ENCODE measurements at places on chromosomes 11 and 22. TPM values are rescaled to one million over a fixed set of nuclear protein-coding genes. Genes with fewer than 3 reads are reported as not detected.

DNA sequence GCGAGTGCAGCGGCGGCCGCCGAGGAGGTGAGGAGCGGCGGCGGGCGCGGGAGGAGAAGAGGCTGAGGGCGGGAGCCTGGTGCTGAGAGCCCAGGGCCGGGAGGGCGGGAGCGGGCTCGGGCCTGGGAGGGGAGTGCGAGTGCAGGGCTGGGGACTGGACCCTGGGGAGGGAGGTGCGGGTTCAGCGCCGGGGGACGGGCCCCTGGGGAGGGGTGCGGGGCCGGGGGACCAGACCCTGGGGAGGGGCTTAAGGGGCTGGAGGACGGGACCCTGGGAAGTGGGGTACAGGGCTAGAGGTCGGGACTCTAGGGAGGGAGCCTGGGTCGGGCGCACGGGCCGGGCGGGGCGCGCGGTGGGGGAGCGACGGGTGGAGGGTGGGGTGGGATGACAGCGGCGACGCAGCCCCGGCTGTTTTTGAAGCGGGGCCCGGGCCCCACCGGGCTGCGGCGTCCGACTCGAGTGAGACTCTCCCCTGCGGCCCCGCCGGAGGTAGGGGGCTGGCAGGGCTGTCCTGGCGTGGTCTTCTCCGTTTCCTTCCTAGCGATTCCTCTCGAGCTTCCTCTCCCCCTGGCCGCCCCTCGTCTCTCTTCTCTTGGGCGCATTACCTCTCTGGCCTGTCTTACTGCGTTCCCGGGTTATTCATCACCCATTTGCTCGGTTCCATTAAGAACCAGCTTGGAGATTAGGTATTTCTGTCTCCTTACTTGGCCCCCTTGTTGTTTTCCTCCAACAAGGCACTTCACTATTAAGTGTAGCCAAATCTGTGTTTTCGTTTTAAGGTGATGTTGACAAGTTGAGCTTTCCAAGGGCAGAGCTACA is 754 bp downstream of the NUP50 start:
- no peak for DNase-seq

GRCh38 chr22:38222797-38223119 is 21.0 kb downstream of the MAFF start:
- no peak for DNase-seq

- DNase-seq: no peak
Observed at GRCh38 chr11:128947773-128948172, 5.1 kb upstream of the TP53AIP1 start.

- no peak for DNase-seq
Observed at GRCh38 chr11:76216536-76217325, 10.4 kb upstream of the WNT11 start.

- DNase-seq: no peak
Observed at GRCh38 chr11:87007963-87008362, 29.8 kb upstream of the TMEM135 start.

GRCh38 chr11:9774109-9774508 is 110.2 kb downstream of the SWAP70 start:
- no peak for DNase-seq

DNA sequence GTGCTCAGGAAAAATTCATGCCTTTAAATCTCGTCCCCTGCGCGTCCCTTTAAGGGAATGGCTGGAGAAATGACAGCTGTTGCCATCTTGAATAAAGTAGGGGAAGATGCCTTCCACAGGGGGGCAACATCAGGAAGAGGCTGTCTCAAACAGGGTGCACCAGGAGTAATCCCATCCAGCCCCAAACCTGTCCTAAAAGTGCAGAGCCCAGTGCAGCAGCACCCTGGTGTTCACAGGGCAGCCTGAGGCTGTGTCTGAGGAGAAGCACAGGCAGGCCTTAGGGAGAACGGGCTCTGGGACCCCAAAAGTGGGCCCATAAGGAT is 10.8 kb upstream of the C11orf96 start:
- DNase-seq: no peak

DNA sequence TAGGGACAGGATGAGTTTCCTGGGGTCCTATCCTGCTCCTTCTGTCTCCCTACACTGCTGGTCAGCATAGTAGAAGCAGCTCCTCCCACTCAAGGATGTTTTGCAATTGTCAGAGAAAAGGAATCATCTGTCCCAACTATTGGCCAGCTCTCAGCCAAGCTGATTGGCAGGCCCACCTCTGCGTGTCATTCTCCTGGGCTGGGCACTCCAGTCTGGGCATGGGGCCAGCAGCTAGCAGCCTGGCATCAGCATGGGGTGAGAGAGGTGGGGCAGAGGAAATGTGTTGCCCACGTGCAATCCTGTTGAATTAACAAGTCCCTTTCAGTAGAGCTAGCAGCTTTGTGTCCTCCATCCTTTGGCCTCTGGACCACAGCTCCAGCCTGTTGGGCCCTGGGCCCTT is 14.1 kb downstream of the ANKK1 start:
- no peak for DNase-seq

- DNase-seq: no peak
Observed at GRCh38 chr11:119434591-119435330, 11.8 kb upstream of the THY1 start.

DNA sequence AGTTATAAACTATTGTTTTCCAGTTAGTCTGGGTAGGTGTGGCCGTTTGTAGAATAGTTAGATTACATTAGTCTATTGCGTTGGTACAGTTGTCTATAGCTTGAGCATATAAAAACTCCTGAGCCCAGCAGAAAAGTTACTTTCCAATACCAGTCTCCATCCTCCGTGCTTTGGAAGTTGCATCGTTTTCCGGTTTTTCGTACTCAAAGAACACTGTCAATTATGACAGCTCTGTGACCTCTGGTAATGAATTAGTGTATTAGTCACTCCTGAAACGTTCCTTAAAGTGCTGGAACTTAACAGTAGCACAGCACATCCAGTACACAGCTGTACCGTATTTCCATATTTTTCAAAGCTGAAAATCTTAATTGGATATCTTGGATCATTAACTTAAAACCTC is 808 bp upstream of the MSANTD2 start:
- no peak for DNase-seq

DNA sequence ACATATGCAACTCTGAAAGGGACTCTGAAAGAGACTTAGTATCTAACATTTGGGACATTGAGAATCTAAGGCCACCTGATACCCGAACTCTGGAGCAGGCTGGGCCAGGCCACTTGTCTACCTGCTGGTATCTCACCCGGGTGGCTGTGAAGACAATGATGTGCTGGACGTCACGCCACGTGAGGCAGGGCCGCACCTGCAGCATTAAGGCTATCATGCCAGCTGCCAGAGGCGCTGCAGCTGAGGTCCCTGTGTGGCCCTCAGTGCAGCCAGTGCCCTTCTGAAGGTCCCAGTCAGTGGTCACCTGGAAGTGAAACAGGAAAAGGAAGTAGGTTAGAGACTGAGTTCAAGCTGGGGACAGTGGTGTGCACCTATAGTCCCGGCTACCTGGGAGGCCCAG is 12.4 kb downstream of the PCSK7 start:
- no peak for DNase-seq

PAMR1 gene
- not detected for total RNA-seq

MRGPRG gene
- total RNA-seq: not detected

OR8A1 gene
- total RNA-seq: not detected

C11orf16 gene
- total RNA-seq: not detected

SCT gene
- total RNA-seq: not detected

PHOX2A gene
- not detected for total RNA-seq

UPK2 gene
- total RNA-seq: not detected
